ENCODE measurements at places on chromosomes 1 and 21.

- DNase-seq: no peak
Measured at GRCh38 chr21:17467829-17468228, 45.0 kb upstream of the CXADR start.

DNA sequence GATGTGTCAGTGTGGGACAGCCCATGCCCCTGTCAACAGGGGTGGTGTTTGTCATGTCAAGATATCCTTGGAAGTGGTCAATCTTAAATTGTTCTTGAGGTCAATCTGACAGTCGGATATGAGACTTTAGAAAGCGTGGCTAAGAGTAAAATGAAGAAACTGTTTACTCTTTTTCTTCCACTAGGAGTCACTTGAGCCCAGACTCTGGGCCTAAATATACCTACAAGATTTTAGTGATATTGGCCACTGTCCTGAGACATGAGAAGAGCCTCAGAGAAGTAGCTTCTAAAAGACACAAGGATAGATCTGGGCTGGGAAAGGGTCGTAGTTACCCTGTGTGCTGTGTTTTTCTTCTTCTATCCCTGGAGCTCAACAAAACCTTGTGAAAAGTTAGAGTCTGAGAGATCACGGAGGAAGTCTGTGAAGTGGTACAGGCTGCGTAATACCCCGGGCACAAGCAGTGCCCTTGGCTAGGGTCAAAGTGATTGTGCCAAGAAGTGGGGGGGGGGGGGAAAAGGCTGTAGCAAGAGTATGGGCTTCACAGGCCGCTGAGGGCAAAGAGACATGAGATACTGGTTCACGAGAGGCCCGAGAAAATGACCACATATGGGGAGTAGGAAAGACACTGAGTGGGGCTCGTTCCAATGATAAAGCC lies 355.2 kb upstream of the GREM2 start:
- DNase-seq: no peak

- no peak for DNase-seq
Measured at GRCh38 chr1:150162862-150163706, 13.4 kb downstream of the PLEKHO1 start.

- no peak for DNase-seq
Measured at GRCh38 chr1:96488777-96489176, 232.8 kb upstream of the PTBP2 start.

DNA sequence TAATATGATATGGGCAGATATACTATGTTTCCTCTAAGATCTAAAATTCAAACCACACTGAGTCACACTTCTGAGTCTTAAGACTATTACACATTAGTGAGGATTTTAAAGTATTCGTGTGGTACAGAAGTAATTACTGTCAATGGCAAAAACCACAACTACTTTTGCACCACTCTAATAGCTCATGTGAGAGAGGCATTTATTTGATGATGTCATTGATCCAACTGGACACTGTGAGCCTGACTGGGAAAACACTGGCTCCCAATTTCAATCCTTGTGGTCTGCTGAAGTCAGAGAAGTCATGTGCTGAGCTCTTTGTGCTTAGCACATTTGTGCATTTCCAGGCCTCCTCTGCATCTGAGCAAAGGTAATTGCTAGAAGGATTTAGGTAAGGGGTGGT lies 377.8 kb downstream of the USH2A start:
- no peak for DNase-seq

Data from stimulated activated naive CD8-positive, alpha-beta T cell treated with anti-CD3 and anti-CD28 coated beads, Interleukin-15, amount 100 ng/mL, for 72 hours (primary cell).